ENCODE measurements at places on chromosomes 3 and 15. TPM values are rescaled to one million over a fixed set of nuclear protein-coding genes. Genes with fewer than 3 reads are reported as not detected.

Gene EAF2
- total RNA-seq: 8.4 TPM

GRCh38 chr3:76871655-76872054, 168.2 kb upstream of the ROBO2 start:
- DNase-seq: no peak

Gene FRMD4B
- 165 TPM for total RNA-seq

Gene OTOL1
- total RNA-seq: not detected

GRCh38 chr3:89577637-89578530, 470.5 kb downstream of the EPHA3 start:
- no peak for DNase-seq

Gene APH1B
- 37.1 TPM for total RNA-seq

Gene PSTPIP1
- total RNA-seq: 11.9 TPM

DNA sequence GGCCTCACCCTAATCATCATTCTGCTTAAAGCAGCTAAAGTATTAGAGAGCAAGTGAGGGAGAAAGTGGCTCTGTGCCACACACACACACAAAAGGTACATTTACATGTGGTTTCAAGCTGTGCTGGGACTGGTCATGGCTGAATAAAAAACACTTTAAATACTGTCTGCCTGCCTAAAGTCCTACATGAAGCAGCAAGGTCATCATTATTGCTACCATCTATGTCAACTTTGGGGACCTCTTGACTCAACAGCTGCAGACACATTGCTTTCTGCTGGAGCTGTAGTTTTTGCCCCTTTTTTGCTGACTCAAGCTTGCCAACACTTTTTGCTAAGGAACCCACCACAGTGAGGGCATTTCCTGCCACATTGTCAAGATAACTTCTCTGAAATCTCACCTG, 1237.9 kb downstream of the ROBO2 start:
- no peak for DNase-seq

Gene SLC22A13
- not detected for total RNA-seq

Gene RFT1
- 27.6 TPM for total RNA-seq

- peak; percentile 73 for DNase-seq
These were observed 1.2 kb upstream of the LCTL start for GRCh38 chr15:66566963-66567531.

GRCh38 chr15:73982222-73982962, 9.7 kb downstream of the STOML1 start:
- DNase-seq: peak; percentile 74

- no peak for DNase-seq
These were observed 118.9 kb upstream of the MEIS2 start for GRCh38 chr15:37219211-37219701.

Gene ROPN1B
- total RNA-seq: not detected

DNA sequence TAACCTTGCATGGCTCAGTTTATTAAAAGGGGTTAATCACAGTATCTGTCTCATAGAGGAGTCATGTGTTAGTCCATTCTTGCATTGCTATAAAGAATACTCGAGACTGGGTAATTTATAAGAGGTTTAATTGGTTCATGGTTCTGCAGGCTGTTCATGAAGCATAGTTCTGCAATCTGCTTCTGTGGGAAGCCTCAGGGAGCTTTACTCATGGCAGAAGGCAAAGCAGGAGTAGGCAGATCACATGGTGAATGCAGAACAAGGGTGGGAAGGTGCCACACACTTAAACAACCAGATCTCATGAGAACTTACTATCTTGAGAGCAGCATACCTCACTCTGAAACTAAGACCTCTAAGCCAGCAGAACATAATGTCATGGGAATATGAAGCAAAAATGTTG, 42.2 kb upstream of the PTX3 start:
- DNase-seq: no peak

DNA sequence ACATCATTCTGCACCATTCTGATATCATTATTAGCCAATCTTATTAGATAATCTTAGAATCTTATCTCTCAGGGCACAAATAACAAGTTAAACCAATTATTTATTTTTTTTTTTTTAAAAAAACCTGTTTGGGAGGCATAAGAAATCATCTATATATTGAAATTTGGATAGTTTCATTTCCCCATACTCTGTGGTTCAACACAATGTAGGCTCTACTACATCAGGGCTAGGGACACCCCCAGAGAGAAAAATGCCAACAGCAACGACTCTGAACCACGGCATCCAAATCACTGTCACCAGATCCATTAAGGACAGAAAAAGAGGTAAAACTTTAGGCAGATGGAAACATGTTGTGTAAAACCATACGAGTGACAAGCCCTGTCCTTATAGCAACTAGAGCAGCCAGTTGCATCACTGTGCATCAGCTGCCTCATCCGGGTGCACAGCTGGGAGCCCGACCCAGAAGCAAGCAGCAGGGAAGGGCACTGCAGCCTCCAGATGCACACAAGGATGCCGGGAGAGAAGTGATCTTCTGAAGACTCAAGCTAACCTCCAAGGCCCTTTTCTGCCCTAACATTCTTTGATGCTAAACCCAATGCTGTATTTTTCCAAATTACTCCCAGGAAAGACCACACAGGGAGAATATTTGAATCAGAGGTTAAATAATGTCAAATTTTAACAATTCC, 381.1 kb downstream of the CTNNB1 start:
- no peak for DNase-seq

Gene C15orf62
- total RNA-seq: 1.1 TPM

Gene CGNL1
- 18.9 TPM for total RNA-seq

Gene ZKSCAN7
- 5.1 TPM for total RNA-seq

Gene SCN11A
- 0.18 TPM for total RNA-seq

- peak; percentile 63 for DNase-seq
These were observed 6.7 kb upstream of the TMPRSS7 start for GRCh38 chr3:112027826-112028225.

Gene HIGD2B
- total RNA-seq: not detected

DNA sequence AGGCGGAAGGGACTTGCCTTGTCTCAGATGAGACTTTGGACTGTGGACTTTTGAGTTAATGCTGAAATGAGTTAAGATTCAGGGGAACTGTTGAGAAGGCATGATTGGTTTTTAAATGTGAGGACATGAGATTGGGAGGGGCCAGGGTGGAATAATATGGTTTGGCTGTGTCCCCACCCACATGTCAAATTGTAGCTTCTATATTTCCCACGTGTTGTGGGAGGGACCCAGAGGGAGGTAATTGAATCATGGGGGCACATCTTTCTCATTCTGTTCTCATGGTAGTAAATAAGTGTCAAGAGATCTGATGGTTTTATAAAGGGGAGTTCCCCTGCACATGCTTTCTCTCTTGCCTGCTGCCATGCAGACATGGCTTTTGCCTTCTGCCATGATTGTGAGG, 89.2 kb downstream of the CGGBP1 start:
- DNase-seq: no peak

Gene PRSS50
- not detected for total RNA-seq

Gene GCHFR
- total RNA-seq: 33.7 TPM

DNA sequence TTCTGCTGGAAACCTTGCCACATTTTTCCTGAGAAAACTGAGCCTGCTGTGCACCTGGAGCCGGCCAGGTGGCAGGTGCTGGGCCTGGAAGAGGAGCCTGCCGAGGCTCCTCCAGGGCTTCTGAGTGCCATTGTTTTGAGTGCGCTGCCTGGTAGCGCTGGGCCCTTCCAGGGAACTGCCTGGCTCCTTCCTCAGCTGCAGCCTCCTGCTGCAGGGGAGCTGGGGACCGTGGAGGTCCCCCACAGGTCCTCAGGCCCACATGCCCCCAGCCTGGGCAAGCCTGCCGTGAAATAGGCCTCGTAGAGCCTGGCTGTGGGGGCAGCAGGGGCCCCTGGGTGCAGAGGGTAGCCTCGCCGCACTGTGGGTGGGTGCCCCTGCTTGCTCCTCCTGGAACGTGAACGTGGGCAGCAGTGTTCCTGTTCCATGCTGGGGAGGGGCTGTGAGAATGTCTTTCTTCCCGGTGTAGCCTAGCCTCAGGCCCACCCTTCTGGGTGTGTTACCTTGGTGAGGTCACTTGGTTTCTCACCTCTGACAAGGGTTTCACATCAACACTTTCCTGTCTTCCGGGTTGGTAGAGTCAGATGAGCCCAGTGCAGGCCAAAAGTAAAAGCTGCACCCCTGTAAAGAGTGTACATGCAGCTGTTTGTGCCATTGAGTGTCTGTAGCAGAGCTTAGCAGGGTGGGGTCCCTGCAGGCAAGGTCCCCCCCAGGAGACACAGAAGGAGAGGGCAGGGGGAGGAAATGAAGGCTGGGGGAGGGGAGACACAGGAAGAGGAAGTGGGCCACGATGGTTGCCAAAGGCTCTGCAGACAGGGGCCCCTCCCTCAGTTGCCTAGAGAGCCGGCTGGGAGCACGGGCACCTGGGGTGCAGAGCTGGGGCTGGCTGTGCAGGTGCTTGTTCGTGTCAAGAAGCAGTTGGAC, 34.5 kb downstream of the KLF13 start:
- peak; percentile 76 for DNase-seq

DNA sequence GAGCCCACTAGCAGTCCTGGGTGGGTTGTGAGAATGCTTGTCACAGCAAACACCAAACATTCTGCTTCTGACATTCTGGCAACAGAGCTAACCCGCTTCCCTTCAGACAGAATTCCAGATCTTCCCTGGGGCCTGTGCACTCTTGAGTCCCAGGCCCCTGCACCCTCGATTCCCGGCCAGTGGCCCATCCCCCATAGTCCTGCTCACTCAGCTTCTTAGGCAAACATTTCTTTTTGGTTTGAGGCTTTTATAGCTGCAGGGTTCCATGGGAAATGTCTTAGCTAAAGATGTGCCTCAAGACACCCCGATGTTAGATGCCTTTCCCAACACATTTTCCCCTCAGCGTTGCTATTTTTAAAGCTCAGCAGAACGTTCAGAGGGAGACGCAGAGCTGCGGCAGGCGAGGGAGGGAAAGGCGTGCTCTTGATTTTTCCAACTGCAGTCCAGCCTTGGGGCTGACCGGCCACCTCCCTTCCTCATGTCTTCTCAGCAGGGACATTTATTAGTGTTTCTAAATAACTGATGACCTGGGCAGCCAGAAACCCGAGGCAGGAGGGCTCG, 35.2 kb downstream of the ABTB1 start:
- DNase-seq: no peak

- DNase-seq: peak; percentile 18
These were observed 12.1 kb downstream of the NR2F2 start for GRCh38 chr15:96342406-96343112.

DNA sequence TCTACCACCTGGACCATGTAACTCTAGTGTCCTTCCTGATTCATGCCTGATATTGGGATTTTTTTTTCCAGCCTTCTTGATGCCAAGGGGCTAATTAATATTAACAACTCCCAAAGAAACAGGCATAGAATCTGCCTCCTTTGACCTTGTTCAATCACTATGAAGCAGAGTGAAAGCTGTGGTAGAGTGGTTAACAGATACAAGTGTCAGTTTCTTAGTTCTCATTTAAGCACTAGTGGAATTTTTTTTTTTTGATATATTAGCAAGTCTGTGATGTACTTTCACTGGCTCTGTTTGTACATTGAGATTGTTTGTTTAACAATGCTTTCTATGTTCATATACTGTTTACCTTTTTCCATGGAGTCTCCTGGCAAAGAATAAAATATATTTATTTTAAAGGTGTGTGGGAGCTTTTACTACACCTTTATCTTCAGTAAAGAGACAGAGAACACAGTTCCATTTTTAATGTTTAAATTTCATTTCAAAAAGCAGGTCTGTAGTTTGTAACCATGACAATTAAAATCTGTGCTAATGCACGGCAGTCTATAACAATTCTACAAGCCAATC, 67.1 kb downstream of the TOP2B start:
- no peak for DNase-seq

GRCh38 chr3:149428087-149428486, 46.4 kb upstream of the TM4SF4 start:
- DNase-seq: no peak

Gene FOXB1
- total RNA-seq: not detected

GRCh38 chr3:45558431-45558830, 36.1 kb upstream of the LIMD1 start:
- no peak for DNase-seq

Gene TRH
- not detected for total RNA-seq

DNA sequence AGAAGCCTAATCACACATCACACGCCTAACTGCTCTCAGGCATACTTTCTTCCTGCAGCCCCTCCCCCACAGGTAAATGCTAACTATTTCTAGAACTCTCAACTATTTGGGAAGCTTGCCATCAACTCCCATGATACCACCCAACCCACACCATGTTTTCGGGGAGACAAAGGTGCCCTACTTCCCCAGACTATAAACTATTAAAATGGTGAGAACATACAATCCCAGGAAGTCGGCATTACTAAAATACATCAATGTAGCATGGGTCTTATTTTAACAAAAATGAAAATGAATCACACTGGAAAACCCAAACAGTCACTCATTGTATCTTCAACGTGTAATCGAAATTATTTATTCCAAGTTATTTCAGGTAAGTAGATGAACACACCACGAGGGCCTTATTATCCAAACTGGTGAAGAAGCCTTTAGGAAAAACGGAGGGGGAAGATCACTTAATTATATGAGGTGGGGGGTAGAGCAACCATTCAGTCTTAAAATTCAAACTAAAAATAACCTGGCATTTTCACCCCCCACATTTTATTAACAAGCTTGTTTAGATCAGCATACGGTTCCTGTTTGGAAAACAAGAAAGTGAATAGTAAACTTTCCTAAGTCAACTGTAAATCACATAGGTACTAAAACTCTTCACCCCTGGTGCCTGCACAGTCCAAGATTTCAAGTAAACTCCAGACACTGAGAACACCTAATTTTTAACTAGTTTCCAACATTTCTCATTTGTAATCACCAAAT, 1.9 kb downstream of the TBL1XR1 start:
- no peak for DNase-seq

Gene ZNF660
- total RNA-seq: 3.4 TPM

Gene MTMR10
- total RNA-seq: 21.9 TPM

Gene SLC12A1
- not detected for total RNA-seq

- peak; percentile 69 for DNase-seq
These were observed 53.7 kb downstream of the BDH1 start for GRCh38 chr3:197501879-197502620.

GRCh38 chr3:161409069-161409468, 37.8 kb upstream of the SPTSSB start:
- DNase-seq: peak; percentile 35

DNA sequence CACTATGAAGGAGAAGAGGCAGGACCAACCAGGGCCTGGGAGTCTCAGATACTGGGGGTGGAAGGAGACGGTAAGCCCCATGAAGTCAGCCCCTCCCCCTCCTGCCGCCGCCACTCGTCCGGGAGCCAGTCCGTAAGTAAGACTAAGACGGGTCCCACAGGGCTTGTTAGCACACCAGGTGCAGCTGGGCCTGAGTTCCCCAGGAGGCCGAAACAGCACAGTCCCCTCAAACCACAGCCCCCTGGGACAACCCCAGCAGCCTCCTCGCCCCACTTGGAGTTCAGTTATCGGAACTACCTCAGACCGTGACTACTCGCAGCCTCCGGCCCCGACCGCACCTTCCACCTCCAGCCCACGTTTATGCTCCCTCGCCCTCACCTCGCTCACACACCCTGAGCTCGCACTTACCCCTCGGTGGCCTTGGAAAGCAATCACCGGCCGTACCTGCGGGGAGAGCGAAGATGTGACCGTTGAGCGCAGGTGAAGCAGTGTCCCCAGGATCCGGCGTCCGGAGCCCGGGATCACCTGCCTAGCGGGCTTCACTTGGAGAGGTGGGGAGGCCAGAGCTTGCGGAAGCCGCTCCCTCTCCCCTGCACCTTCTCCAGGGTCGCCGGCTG, 557 bp downstream of the ELL3 start:
- peak; percentile 52 for DNase-seq

Gene SPINT1
- total RNA-seq: 1.2 TPM

Gene RFTN1
- total RNA-seq: 9.8 TPM

Data from adrenal gland (tissue), 19 donors.